Nephron progenitor cell (in vitro differentiated cells): ENCODE measurements at places on chromosomes 7 and 10.

DNA sequence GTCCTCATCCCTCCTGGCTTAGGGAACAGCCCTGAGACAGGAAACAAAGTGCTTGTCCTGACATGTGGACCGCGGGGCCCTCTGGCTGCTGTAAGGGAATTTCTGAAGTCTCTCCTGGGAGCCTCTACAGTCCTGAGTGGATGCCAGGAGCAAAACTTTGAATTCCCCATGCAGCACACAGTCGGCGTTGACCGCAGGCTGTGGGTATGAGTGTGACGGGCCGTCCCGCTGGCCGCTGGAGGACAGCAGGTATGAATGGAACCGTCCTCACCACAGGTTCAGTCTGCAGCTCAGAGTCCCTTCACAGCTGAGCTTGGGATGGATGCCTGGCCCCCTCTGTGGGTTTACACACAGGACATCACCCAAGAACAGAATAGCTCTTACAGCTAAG is 94.9 kb downstream of the GPR26 start:
- no peak for DNase-seq

DNA sequence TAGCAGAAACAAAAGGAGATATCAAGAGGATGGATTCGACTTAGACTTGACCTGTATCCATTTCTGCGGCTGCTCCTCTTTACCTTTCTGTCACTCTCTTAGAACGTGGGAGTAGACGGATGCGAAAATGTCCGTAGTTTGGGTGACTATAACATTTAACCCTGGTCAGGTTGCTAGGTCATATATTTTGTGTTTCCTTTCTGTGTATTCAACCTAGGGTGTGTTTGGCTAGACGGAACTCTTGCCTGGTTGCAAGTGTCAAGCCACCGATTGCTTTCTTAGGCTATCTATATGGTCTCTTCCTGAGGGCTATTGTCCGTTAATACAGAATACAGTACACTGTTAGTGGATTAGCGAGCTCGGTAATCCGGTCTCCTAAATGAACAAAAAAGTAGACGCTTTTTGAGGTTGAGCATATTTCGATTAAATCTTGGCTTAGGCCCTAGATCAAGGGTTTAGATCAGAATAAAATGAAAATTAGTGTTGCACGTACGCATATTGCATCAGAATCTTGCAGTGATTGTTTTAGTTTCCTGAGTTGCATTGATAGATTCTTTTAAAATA is 1.2 kb downstream of the PTEN start:
- DNase-seq, result no peak

DNA sequence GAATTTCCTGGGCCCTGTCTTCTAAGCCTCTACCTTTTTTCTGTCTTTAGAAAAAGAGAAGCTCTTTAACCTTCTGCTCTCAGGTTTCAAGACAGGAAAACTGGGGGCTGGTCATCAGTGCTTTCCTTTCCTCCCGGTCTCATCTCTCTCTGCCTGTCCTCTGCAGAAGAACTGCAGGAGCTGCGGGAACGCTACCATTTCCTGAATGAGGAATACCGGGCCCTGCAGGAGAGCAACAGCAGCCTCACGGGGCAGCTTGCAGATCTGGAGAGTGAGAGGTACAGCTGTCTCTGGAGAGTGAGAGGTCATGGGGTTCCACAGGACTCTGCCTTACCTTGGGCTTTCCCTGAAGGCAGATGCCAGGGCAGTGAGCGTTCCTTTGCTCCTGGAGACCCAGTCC is 12.7 kb downstream of the CCDC136 start:
- no peak for DNase-seq

GRCh38 chr7:138006106-138006505 is 4.2 kb upstream of the CREB3L2 start:
- DNase-seq, result no peak

DNA sequence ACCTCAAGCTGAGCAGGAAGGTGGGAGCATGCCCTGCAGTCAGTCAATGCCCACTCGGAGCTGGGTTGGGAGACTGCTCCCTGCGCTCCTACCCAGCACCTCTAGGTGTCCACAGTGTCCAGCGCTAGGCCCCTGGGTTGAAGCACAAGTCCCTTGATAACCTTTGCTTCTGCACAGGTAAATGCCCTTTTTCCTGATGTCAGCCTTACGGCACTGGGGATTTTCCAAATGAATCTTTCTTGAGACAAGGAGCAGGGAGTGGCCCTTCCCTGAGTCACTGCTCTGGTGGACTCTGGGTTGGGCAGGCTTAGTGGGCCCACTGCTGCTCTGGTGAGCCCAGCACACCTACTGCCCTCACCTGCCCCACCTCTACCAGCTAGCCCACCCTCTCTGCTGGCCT is 61.9 kb upstream of the OPN4 start:
- no peak for DNase-seq

- no peak for DNase-seq
Observed at GRCh38 chr7:20698469-20698868, 83.0 kb downstream of the ABCB5 start.

GRCh38 chr7:102892631-102893278 is 20.0 kb upstream of the LRRC17 start:
- DNase-seq, result no peak

DNA sequence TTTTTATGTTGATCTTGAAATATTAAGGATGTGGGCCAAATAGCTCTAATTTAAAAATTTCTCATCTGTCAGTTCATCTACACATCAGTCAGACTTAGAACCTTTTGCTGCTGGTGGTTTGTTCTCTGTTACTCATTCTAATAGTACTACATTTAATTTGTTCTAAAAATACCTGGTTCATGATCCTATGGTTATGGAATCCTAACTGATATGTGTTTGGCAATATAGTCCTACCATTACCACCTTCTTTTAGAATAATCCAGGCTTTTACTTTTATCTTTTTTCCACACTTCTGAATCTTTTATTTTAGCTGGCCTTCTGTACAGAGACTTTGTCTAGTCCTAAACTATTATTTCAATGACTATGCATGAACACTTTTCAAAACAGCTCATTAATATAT is 116.9 kb downstream of the SVOPL start:
- no peak for DNase-seq

DNA sequence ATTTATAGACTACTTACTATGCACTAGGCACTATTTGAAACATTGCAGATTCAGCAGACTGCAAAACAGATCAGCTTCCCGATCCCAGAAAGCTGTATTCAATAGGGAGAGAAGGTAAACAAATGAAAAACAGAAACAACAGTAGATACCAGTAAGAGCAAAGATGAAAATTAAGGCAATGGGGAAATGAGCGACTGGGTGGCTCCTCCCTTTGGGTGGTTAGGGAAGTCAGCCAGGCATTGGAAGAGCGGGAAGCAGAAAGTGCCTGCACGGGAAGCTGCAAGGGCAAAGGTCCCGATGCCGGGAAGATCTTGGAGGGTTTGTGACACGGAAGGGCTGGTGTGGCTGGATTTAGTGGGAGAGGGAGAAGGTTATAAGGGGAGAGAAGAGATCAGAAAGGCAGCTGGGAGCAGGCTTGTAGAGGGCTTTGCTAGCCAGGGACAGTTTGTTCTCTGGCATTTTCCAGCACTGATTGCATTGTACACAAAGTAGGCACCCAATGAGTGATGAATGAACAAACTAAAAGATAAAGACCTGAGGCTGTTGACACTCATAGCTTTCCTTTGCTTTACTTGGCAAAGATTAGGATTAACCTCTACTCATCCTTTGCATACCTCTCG is 67.8 kb downstream of the NAMPT start:
- no peak for DNase-seq

DNA sequence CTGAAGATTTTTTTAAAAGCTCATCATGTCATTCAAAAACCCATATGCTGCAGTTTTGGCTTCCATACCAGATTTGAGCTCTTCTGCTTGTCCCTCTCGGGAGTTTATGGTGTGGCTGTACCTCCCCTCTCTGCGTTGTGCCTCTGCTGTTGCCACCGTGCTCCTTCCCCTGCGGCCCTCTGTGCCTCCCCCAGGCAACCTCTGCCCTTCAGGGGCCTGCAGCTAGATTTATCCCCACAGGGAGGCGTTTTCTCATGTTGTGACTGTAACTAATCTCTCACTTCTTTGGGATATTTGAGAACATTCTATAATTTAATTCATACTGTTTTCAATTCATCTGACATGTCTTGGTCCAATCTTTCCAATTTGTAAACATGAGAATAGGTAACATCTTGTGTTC is 52.7 kb downstream of the TASOR2 start:
- DNase-seq, result peak; percentile 23

- no peak for DNase-seq
Observed at GRCh38 chr10:17383801-17384555, 70.4 kb downstream of the ST8SIA6 start.

DNA sequence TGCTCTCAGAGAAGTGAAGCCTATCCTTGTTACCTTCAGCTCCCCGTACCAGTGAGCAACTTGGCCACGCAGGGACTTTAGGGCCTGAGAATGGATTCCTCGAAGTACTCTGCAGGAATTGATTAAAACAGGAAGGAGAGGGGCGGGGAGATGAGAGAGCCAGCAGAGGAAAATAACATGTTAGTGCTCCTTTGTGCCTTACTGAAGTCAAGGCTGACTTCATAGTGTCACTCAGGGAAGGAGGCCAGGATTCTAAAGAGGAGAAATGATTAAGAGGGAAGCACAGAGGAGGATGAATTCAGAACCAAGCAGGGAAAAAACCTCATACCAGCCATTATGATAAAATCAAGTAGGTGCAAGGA is 195.6 kb upstream of the RHOBTB1 start:
- DNase-seq, result no peak

- no peak for DNase-seq
Observed at GRCh38 chr7:42747044-42747443, 164.8 kb downstream of the C7orf25 start.

DNA sequence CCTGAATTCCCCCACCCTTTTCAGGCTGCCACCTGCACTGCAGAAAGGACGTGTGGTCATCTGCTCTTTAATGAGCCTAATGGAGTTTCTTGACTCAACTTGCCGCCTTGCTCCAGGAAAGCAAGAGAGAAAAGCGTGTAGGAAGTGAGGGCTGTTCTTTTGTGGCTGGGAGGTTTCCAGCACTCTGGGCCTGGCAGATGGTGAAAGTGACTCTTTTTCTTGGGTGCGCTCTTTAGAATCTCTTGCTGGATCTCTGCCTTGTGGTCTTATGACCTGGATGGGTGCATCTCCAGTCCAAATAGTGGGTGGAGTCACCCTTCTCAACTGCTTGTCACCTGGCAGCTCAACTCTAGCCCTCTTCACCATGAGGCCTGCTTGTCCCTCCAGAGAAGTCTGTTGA is 244.0 kb downstream of the SORCS1 start:
- DNase-seq, result no peak

DNA sequence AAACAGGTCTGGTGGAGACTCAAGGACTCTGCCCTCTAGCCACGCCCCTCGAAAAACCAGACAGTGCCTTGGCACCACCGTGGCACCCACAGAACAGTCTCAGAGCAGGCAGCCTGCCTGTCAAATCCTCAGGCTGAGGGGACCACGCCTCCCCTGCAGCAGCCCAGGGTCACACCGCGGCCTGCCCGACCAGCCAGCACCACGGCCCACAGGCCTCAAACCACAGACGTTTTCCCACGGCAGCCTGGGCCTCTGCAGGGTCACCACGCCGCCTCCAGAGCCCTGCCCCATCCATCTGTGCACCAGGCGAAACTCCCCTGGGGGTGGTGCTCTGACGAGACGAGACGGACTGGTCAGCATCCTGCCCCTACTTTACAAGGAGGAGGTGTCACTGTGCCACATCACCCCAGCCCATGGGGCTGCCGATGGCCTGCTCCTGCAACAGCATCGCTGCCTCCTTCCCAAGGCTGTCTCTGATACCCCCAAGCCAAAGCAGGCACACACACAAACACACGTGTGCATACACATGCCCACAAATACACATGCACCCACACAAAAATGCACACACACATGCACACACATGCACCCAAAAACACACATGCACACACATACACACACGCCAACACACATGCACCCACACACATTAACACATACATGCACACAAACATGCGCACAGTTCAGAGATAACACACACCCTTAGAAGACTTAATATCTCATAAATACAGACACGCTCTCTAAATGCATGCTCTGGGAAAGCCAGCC is 24.6 kb downstream of the PAPOLB start:
- DNase-seq, result no peak

GRCh38 chr10:86650151-86650550 is 4.2 kb upstream of the OPN4 start:
- DNase-seq, result no peak

GRCh38 chr10:43251419-43252165 is 15.3 kb downstream of the RASGEF1A start:
- DNase-seq, result peak; percentile 44

DNA sequence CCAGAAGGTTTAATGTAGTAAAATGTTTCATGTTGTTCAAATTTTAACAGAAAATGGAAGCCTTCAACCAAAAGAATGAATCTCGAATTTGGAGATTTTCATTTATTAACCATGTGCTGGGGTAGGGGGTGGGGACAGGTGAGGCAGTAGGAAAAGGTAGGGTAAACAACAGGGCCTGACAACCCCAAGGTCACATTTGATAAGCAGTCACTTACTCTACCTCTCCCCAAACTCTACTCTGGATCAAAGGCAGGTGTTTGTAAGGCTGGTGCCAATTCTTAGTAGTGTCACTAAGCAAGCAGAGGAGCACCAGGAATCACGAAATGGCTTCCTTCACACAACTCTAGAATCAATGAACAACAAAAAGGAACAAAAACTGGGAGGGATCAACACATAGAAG is 138.0 kb downstream of the ZFAND4 start:
- no peak for DNase-seq

GRCh38 chr7:33054261-33054964 is 8.2 kb downstream of the NT5C3A start:
- DNase-seq, result no peak

DNA sequence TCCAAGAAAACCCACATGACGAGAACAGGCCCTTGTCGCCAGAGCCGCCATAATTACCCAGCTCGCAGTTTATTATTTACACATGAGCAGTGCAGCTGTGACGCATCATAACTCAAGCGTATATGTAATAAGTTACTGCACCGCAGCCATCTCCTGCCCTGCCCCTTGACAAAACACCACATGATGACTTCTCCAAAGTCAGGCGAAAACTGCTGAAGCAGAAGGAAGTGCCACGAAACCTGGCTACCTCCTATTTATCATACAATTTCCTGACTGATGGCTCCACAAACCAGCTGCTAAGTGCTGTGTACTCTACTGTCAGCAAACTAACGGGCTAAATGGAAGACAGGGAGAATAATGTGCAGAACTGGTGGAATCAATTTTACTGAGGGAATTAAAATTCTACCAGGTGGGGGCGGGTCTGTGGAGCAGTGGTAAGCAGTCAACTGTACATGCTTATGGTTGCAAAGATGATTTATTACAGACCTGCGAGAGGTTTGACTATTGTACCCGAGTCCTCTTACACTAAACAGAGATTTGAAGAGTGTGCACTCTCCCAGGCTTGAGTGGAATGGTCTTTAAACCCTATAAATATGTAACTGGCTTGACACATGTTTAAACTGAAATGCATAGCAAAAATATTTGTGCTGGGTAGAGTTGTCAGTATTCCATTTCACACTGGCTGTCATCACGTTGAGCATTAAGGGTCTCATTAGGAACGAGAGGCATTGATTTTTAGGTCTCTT is 156.0 kb downstream of the GLI3 start:
- DNase-seq, result no peak

DNA sequence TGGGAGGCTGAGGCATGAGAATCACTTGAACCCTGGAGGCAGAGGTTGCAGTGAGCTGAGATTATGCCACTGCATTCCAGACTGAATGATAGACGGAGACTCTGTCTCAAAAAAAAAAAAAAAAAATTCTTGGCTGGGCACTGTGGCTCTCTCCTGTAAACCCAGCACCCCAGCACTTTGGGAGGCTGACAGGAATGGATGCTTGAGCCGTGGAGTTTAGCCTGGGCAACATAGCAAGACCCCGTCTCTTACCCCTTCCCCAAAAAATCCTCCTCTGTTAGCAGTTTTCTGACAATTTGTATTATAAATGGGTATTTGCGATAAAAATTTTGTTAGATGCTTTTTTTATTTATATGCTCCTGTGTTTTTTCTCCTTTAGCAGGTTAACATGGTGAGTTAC is 11.0 kb downstream of the SAMD8 start:
- DNase-seq, result no peak
